AG08396 (cell line): ENCODE measurements at places on chromosomes 3 and 15.

- no peak for DNase-seq
Observed at GRCh38 chr3:38610436-38610835, 39.1 kb downstream of the SCN5A start.

GRCh38 chr3:100893590-100893989 is 99.6 kb downstream of the ABI3BP start:
- peak; percentile 34 for DNase-seq

GRCh38 chr3:197586181-197586580 is 30.4 kb upstream of the BDH1 start:
- DNase-seq: no peak

DNA sequence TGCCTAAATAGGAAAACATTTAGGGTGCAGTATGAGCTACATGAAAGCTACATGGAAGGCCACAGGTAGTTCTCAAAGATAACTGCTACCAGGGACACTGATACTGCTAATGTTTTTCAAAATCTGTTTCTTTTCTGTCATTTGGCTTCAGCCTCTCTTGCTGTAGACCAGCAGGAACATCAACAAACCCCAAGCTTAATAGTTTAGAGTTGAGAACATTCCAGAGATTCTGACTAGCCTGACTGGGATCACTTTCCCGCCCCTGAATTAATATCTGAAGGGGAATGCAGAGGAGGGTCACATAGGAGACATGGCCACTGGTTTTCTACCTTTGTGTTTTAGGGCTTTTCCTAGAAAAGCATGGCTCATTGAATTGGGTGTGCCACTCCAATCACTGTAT is 16.9 kb upstream of the C3orf38 start:
- no peak for DNase-seq

- DNase-seq: no peak
Observed at GRCh38 chr3:156643729-156644389, 30.5 kb upstream of the TIPARP start.

DNA sequence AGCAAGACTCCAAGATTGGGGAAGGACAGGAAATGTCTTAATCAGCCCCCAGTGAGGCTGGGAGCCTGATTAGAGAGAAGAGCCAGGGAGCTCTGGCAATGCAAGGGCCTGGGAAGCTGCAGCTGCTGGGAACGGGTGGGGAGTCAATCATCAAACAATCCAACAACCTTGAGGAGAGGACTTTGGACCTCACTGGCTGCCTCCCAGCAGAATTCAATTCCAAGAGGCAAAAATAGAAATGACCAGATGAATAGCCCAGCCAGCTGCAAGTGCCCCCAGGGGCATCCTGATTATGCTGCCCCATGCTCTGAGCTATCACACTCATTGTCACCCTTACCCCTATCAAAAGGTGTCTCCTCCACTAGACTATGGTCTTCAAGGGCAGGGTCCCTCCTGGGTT is 6.1 kb upstream of the HOMER2 start:
- no peak for DNase-seq

DNA sequence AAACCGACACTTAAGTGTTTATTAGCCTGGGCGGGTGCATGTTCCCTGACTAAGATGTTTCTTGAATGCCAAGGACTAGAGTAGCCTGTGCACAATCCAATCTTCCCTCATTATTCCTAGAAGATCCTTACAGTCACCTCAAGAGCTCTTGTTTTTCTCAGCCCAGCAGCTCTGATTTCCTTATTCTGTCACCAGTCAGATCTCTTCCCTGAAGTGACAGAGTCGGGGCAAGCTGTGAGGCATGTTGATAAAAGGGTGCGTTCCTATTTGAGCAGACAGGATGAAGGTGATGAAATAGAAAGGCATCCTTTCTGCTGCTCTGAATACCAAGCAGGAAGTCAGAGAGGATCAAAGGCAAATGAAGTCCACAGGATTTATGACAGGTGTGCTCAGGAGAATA is 125.6 kb upstream of the MCTP2 start:
- DNase-seq: no peak

- DNase-seq: no peak
Observed at GRCh38 chr3:23164746-23165145, 38.4 kb upstream of the UBE2E2 start.

GRCh38 chr3:944786-945185 is 148.0 kb upstream of the CNTN6 start:
- no peak for DNase-seq

GRCh38 chr15:56045068-56045748 is 51.8 kb upstream of the NEDD4 start:
- no peak for DNase-seq

DNA sequence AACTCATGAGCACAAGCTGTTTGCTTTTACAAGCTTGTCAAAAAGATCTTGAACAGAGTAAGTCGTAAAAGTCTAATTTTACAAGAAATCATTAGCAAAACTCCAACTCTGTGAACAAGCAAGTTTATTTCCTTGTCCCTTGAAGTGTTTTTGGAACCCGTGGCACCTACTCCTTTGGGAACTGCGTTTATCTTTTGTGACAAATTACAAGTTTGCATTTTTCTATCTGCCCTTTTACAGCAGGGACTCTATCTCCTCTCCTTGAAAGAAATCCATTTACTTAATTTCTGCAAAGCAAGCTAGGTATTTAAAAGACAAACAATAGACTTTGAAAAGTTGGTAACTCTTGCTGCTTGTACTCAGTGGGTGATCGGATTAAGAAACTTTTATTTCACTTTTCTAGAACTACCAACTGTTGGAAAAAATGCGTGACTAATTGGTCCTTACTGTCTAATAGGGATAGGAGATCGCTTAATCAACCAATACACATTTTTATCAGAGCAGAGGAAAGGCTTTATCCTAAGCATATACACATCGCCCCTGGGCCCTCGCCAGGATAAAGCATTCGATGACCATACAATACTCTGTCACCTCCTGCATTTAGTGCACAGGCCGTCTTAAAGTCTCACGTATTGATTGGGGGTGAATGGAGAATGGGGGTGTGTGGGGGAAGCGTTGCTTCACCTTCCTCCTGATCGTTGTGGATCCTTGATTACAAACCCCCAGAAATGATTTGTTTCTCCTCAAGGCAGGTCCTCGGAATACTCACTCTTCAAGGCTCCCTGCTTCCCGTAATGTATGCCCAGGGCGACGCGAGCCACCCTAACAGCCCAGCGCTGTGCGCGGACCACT is 1.7 kb downstream of the PRTG start:
- no peak for DNase-seq

DNA sequence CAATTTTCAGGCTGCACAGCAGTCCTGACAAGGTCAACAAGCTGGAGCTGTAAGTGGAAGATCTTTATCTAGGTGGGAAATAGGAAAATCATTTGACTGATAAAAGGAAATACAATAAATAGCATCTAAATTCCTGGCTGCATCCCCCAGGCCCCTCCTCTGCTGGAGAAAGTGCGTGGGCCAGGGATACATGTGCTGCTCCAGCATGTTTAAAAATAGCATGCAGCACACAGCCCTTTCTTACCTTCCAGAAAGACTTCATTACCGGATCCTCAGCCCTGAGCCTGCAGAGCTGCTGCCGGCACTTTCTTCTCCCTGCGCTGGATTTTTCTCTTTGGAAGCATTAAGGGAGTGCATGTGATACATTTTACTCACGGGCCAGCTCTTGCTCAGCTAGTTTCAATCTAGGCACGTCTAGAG is 77.3 kb downstream of the HMG20A start:
- DNase-seq: no peak
